ENCODE measurements at places on chromosomes 1 and 21.

GRCh38 chr1:54490361-54491248, 57.4 kb upstream of the ACOT11 start:
- no peak for DNase-seq

GRCh38 chr1:226711976-226712741, 26.9 kb downstream of the ITPKB start:
- DNase-seq: no peak

GRCh38 chr1:85584923-85585322, 4.4 kb downstream of the CCN1 start:
- no peak for DNase-seq

GRCh38 chr1:32684167-32684811, 18.3 kb downstream of the SYNC start:
- no peak for DNase-seq

GRCh38 chr1:245310571-245311531, 156.1 kb downstream of the KIF26B start:
- peak; percentile 1 for DNase-seq

- DNase-seq: no peak
Measured at GRCh38 chr1:231421546-231421970, 529 bp downstream of the EGLN1 start.

DNA sequence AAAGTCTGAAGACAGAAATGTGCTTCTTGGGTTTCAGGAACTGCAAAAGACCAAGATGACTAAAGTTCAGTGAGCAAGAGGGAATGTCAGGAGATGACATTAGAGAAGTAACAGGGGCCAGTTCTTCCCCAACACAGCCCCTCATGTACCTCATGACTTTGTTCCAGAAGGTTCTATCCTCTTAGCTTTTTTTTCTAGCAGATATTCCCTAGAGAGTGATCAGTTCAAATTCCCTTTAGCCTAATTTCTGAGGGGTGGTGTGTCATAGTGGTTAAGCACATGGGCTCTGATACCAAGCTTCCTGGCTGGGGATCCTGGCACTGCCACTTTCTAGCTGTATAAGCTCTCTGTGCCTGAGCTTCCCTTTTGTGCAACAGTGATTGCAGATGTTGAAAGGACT, 108.0 kb downstream of the LBR start:
- DNase-seq: no peak

DNA sequence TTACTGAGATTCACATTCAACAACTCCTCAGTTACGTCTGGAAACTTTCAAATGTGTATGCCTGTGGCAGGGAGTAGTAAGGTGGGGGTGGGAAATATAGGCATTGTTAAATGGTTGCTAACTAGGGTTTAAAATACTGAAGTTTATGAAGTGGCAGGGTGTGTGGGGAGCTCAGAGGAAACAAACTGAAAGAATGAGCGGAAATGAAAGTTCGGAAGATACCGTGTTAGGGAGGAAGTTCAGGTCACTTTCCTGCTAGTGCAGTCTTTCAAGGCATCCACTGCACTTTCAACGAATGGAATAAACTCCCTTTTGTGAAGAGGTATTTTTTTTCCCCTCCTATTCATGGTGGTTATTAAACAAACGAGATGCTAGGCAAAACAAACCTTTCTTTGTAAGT, 19.7 kb downstream of the SYNJ1 start:
- DNase-seq: no peak

- no peak for DNase-seq
Measured at GRCh38 chr1:36076979-36077573, 6.8 kb upstream of the TEKT2 start.

GRCh38 chr1:89953131-89953626, 41.7 kb upstream of the ZNF326 start:
- peak; percentile 0 for DNase-seq

- DNase-seq: no peak
Measured at GRCh38 chr21:42929969-42930368, 4.5 kb upstream of the ERVH48-1 start.

GRCh38 chr1:204782118-204782700, 88.5 kb upstream of the NFASC start:
- no peak for DNase-seq

GRCh38 chr21:33374450-33375096, 28.6 kb upstream of the IFNGR2 start:
- peak; percentile 79 for DNase-seq
